Renal cortex interstitium (tissue), 15 donors: ENCODE measurements at places on chromosomes 5 and 9. TPM values are rescaled to one million over a fixed set of nuclear protein-coding genes. Genes with fewer than 3 reads are reported as not detected.

GRCh38 chr5:83331842-83332241 lies 139.7 kb upstream of the VCAN start:
- DNase-seq = no peak

DNA sequence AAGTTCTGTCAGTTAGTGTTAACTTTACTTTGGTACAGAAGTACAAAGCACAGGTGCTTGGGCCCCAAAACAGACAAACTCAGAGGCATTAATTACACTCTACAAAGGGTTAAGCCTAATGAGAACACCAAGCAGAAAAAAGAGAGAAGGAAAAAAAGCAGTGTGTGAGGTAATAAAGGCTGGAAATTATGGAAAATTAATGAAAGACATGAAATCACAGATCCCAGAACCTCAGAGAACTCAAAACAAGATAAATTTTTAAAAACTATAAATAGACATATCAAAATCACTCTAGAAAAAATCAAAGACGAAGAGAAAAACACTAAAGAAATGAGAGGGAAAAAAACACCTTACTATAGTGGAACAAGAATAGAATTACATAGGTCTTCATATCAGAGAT lies 354.2 kb upstream of the ADAMTS16 start:
- no peak for DNase-seq

The FGF10 gene
- 10.1 TPM for polyA plus RNA-seq

DNA sequence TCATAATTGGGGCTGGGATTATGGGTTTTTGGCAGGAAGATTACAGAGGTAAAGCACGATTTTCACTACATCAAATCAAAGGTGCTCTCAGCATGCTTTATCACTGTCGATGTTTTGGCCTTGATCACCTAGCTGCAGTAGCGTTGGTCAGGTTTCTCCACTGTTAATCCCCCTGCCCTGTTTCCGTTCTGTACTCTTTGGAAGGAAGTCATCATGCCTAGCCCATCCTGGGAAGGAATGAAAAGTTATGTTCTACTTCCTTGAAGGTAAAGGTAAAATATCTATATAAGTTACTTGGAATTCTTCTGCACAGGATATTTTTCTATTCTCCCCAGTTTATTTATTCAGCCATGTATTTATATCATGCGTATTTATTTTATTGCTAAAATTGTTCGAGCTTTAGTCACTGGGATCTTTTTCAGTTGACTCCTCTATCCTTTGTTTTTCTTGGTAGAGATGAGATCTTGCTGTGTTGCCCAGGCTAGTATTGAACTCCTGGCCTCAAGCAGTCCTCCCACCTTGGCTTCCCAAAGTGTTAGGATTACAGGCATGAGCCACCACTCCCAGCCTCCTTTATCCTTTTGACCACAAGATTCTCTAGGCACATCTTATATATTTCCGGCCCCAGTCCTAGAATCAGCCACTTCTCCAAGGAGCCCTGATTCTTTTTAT lies 25.3 kb downstream of the FAF2 start:
- DNase-seq = no peak

- DNase-seq = no peak
These were observed 23.9 kb downstream of the ADCY2 start for GRCh38 chr5:7419846-7420245.

The GTF3C4 gene
- polyA plus RNA-seq = 31.1 TPM

- DNase-seq = peak; percentile 28
These were observed 17.7 kb downstream of the RFESD start for GRCh38 chr5:95664204-95664786.

GRCh38 chr5:36768450-36768849 lies 108.1 kb upstream of the NIPBL start:
- DNase-seq = no peak

The ANKRD31 gene
- polyA plus RNA-seq = 0.42 TPM

DNA sequence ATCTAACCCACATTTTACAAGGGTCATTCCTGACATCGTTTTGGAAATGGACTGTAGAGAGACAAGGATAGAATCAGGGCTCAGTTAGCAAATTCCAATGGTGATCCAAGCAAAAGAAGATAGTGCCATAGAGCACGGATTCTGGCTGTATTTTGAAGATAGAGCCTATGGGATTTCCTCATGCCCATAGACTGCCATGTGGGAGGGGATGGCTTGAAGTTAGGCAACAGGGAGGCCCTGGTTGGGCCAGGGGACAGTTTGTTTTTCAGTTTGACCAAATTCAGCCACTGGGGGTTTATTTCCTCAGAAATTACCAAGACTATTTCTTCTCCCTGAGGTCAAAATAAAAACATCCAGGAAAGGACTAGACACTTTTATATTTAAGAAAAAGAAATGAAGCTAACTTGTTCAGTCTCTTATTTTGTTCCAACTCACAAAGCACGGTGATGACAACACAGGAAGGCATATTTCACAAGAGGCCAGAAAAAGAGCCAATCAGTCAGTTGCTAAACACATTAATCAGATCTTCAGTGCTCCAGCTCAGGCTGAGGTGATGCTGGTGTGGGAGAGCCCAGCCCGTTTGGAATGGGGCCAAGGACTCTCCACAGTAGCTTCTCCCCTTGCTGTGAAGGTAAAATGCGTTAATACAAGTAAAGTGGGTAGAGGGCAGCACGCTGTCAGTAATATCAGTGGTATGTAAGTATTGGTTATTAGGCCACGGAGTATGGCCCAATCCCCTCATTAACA lies 4.4 kb upstream of the DCTN4 start:
- no peak for DNase-seq

- no peak for DNase-seq
These were observed 53.9 kb upstream of the RIC1 start for GRCh38 chr9:5575000-5575399.

The C9orf85 gene
- polyA plus RNA-seq = 15.9 TPM

DNA sequence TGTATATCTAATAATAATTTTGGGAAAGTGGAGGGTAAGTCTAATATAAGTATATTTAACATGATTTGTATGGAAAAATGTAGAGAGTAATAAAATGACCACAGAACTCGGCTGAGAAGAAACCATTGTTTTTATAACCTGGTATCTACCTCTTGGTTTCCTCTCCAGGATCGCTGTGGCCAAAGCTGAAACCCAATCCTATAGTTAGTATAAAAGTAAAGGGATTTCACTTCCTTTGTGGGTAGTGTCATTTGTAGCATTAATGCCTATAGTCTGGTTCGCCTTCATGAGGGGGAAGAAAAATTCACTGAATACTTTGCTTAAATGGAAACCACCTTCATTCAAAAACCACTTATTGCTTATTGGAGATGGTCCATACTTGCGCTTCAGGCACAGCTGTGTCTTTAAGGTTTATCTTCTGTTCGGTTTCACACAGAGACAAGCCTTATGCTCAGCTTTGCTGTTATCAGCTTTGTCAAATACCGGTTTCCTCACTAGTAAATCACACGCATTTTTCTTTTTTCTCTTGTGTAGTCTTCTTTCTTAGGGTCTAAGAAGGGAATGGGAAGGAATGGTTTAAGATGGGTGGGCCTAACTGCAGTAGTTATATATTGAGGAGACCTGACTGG lies 12.1 kb downstream of the PIK3R1 start:
- DNase-seq = no peak

GRCh38 chr9:20407013-20407412 lies 215.3 kb downstream of the MLLT3 start:
- DNase-seq = no peak

The OTULIN gene
- 20.5 TPM for polyA plus RNA-seq

GRCh38 chr5:78929833-78930232 lies 55.3 kb downstream of the ARSB start:
- DNase-seq = no peak

GRCh38 chr5:171709930-171710329 lies 75.7 kb upstream of the SMIM23 start:
- DNase-seq = no peak

The KDM4C gene
- polyA plus RNA-seq = 17.3 TPM

The MYMK gene
- not detected for polyA plus RNA-seq

- DNase-seq = no peak
These were observed 4.5 kb downstream of the GPSM1 start for GRCh38 chr9:136331556-136332481.

DNA sequence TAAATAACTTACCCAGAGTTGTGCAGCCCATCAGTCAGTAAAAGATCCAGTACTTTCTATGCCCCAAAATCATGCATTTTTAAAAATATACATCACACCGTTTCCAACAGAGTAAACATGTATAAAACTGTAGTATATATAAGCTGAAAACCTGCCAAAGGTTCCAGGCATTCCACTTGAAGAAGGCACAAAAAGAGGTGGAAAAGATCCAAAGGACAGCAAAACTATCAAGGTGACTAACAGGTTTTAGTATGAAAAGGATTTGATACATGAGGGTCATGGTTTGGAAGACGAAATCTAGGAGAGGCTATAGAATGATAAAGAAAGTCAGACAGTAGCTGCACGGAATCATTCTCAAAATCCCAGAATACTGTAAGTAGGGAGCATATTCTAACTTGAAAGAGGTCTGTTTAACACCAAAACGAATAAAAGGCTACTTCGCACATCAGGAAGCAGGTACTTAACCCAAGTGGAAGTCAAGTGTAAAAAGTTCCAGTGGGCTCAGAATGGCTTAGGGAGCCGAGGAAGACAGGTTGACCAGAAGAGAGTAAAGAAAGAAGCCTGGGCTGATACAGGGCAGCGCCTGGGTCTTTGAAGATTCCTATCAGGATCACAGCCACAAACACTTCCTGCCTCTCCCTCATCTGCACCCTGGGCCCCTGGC lies 207.2 kb downstream of the ADAMTS12 start:
- no peak for DNase-seq

- no peak for DNase-seq
These were observed 831 bp downstream of the RMRP start for GRCh38 chr9:35656831-35657545.

GRCh38 chr9:121057821-121058220 lies 7.7 kb upstream of the C5 start:
- DNase-seq = no peak

The PLEKHG4B gene
- 14.6 TPM for polyA plus RNA-seq

- no peak for DNase-seq
These were observed 60.8 kb downstream of the MTMR12 start for GRCh38 chr5:32251871-32252458.

The TCERG1 gene
- polyA plus RNA-seq = 135 TPM

DNA sequence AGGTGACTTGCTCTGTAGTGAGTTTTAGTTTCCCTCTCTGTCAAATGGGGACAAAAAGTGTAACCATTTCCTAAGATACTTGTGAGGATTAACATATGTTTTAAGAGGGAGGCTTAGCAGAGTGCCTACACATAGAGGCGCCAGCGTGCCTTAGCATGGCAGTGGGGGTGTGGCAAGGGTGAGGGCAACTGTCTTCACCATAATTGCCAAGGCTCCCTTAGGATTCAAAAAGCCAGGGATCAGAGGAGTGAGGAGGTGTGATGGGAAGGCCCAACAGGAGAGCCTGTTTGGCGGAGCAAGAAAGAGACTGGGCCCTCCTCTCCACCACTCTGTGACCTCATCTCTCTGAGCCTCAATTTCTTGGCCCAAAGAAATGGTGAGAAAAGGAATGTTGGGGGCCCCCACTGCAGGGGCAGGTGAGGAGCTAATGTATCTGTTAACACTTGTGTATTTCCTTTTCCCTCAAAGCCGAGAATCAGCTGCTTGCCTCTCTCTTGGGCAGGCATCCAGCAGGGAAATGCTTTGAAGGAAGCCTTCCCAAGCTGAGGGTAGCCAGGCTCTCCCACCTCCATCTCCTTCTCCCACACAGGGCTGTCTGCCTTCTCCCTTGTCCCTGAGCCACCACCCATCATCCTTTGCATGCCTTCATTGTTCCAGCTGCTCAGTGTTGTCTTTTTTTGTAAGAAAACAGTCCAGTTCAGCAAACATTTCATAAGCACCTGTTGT lies 76.0 kb downstream of the DAB2IP start:
- DNase-seq = no peak

The AFAP1L1 gene
- 20.9 TPM for polyA plus RNA-seq

The SMC5 gene
- polyA plus RNA-seq = 52.3 TPM

- DNase-seq = no peak
These were observed 183.3 kb downstream of the SH3GL2 start for GRCh38 chr9:17761984-17762676.

DNA sequence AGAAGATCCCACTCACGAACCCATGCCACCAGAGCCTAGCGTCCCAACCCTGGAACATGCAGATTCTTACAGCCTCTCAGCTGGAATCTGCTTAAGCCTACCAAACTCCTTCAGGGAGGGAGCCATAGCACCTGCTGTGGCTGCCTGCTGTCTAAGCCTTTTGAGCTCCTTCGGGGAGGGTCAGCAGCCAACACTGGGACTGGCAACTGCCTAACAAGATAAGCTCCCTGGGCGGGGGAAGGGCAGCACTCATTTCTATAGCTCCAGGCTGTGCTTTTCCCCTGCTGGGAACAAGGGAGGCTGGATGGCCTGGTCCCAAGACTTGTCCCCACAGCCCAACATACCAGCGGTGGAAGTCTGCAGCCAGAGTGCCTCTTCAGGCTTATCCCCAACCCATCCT lies 199.1 kb upstream of the OR13F1 start:
- DNase-seq = no peak

The AMBP gene
- 2.4 TPM for polyA plus RNA-seq

GRCh38 chr5:139638090-139638735 lies 9.9 kb upstream of the CXXC5 start:
- no peak for DNase-seq

DNA sequence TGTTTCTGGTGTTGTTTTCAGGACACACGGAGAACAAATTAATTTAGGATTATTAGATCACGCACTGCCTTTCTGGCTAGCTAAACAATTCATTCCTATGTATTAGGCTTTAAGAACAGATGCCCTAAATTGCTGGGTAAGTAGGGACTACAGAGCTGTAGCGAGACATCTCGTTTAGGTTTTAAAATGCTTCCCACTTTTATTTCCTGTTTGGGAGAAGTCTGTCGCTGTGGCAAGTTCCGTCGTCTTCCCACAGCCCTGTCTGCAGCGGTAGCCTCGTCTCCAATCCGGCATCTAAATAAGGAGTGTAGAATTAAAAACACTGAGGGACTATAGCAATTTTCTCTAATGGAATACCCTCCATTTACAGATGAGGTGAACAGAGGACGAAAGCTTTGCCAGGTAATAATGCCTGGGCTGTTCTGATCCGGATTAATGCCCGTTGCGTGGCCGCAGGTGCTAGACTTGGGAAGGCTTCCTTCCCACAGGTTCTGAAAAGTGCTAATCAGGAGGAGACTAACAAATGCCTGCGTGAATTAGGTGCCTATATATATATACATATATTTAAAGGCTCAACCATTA lies 1.3 kb upstream of the TRIM36 start:
- DNase-seq = no peak

DNA sequence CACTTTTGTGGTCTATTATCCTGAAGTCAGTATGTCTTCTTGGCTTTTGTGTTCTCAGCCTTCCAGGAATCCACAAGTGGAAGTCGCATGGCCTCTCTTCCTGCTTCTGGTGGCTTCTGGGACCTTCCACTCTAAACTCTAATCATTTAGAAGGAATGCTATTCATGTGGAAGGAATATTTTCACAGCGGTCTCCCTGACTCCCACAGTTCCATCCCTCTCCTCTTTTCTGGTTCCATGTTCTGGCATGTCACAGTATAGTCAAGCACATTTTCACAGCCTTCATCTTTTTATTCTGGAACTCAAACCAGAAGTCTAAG lies 7.3 kb upstream of the RAI14 start:
- no peak for DNase-seq

The PLPP7 gene
- 1.7 TPM for polyA plus RNA-seq

DNA sequence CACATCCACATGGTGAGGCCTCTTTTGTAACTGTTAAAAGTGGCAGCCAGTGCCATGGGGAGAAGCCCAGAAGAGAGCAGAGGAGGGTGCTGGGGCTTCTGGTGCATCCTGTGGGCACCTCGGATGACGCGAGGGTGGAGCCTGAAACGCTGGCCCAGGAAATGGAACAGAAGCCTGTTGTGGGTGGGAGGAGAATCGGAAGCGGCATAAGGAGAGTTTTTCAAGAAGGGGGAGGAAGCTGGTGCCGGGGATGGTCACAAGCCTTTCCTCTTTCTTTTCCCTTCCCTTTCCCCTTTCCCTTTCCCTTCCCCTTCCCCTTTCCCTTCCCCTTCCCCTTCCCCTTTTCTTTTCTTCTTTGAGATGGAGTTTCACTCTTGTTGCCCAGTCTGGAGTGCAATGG lies 12.9 kb downstream of the ANKRD33B start:
- DNase-seq = no peak

The SLC6A19 gene
- 51.8 TPM for polyA plus RNA-seq
